Spleen (tissue), 13 donors: ENCODE measurements at places on chromosomes 13 and 19. TPM values are rescaled to one million over a fixed set of nuclear protein-coding genes. Genes with fewer than 3 reads are reported as not detected.

Gene VSIG10L
- polyA plus RNA-seq, result 1.7 TPM

DNA sequence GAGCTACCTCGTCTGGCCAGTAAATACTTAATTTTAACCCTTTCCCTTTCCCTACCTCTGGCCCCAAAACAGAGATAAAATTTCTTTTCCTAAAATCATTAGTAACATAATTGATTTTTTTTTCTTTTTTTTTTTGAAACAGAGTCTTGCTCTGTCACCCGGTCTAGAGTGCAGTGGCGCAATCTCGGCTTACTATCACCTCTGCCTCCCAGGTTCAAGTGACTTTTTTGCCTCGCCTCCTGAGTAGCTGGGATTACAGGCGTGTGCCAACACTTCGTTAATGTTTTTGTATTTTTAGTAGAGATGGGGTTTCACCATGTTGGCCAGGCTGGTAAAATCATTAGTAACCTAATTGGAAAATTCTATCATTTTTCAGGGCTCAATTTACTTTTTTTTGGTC lies 10.4 kb upstream of the TRIM13 start:
- H3K27ac ChIP-seq, result no peak overlapping the region
- H3K4me1 ChIP-seq, result no peaks in the 10 kb centered on the region
- no peak for DNase-seq
- no peak overlapping the region for H3K4me3 ChIP-seq
- no peaks in the 10 kb centered on the region for H3K27me3 ChIP-seq

DNA sequence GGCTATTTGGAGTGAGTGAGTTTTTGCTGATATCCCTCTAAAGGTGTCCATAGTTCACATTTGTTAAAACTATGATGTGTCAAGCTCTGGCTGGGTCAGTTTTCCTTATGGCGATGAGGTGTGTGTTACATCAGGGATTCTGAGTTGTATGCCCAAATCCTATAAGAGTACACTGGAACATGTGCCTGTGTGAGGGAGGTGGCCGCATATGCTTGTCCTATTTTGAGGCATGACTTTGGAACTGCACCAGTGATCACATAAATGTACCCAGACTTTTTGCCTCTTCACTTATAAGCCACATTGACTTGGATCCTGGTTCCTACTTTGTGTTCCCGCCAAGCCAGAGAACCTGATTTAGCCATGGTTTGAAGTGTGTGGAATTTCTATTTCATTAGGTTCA lies 140.3 kb upstream of the RXFP2 start:
- DNase-seq, result no peak
- H3K27ac ChIP-seq, result no peak overlapping the region
- H3K4me1 ChIP-seq, result no peaks in the 10 kb centered on the region

DNA sequence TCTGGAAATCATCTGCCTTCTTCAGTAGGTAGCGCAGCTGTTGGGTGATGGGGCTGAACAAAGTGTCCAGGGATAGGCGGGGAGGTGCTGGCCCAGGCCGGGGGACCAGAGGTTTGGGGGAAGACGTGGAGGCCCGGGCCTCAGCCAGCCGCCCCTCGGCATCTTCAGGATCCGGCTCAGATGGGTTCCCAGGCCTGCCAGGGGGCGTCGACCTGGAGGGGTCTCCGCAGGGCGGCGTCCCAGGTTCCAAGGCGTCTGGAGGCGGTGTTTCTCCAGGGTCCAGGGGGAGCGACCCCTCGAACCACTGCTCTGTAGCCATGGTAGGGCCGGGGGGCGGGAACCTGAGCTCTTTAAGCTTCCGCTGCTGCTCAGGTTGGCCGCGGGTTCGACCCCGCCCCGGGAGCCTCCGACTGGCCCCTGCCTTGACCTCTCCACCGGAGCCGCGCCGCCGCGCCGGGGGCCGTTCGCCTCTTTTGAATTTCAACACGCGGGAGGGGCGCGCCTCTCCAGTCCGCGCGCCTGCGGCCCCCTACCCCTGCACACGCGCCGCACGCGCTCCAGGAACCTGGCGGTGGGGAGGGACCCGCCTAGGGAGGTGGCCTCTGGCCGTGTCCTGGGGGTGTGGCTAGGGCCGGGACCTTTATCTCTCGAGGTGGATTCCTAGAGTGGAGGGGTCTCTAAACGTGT lies at the start of gene C19orf67:
C19orf67 (minus strand) TSS at position 475 of the 687 bp plus-strand sequence; CDS start at position 319, 156 bp downstream.
- no peak for DNase-seq
- H3K27ac ChIP-seq, result no peak within 1 kb of the TSS
- H3K27me3 ChIP-seq, result no peaks in the 10 kb centered on the region
- H3K4me3 ChIP-seq, result no peak within 1 kb of the TSS

DNA sequence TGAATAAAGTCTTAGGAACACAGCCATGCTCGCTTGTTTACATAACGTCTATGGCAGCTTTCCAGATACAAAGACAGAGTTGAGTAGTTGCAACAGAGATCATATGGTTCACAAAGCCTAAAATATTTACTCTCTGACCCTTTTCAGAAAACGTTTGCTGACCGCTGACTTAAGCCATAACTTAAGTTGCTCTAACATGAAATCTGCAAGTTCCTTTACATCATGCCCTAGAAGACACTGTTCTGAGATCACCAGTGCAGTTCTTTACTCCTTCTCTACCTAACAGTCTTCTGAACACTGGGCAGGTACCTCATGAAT lies 166.4 kb downstream of the DCLK1 start:
- no peak overlapping the region for H3K4me3 ChIP-seq
- H3K4me1 ChIP-seq, result no peaks in the 10 kb centered on the region
- H3K27ac ChIP-seq, result no peak overlapping the region
- H3K27me3 ChIP-seq, result no peaks in the 10 kb centered on the region

GRCh38 chr13:40132249-40132648 lies 476.8 kb downstream of the COG6 start:
- H3K4me3 ChIP-seq, result no peak overlapping the region
- no peaks in the 10 kb centered on the region for H3K36me3 ChIP-seq
- no peak overlapping the region for H3K27ac ChIP-seq
- DNase-seq, result no peak
